NCI-H774 (cell line): ENCODE measurements at places on chromosomes 4 and X.

DNA sequence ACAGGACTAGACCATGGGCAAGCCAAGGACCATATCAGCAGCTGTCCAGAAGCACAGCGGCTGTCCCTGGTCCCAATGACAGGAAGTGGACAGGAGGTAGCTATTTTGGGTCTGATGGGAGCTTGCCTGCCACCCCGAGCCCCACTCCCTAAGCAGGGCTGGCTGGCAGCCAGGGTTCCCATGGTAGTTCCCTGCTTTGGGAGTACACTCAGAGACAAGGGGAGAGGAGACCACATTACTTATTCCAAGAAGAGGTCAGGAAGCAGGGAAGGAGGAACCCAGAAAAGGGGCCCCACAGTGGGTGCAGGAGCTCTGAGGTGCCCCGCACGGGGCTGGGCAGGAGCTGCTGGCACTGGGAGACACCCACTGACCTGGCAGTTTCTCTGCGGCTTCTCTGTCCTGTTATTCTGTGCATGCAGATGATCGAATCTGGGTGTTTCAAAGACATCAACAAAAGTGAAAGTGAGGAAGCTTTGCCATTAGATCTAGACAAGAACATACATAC lies 36.3 kb downstream of the HTT-AS start:
- DNase-seq = no peak

GRCh38 chrX:68868902-68869800 lies 40.3 kb downstream of the EFNB1 start:
- DNase-seq = no peak

DNA sequence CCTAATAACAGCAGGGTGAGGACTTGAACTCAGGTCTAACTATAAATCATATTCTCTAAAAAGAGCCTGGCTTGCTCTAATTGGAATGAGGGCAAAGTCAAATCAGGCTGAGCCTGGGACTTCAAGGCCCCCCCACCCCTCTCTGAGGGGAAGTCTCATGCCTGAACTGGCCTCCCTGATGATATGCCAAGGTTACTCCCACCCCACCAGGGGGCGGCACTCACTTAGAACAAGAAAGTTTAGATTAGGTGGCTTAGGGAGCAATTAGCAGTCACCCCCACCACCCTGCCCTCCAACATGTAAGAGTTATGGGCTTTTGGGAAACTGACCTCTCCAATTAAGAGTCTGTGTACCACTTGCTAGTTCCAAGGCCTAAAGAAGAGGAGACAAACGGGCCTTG lies 2.7 kb downstream of the FOXO4 start:
- no peak for DNase-seq

DNA sequence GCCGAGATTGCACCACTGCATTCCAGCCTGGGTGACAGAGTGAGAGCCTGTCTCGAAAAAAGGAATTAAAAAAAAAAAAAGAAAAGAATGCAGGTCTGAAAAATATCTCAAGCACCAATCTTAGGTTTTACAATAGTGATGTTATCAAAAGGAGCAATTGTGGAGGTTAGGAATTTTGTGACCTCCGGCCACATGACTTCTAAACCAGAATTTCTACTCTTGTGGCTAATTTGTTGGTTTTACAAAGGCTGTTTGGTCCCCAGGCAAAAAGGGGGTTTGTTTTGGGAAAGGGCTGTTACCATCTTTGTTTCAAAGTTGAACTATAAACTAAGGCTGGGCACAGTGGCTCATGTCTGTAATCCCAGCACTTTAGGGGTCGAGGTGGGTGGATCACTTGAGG lies 15.4 kb upstream of the ZNF41 start:
- DNase-seq = no peak

GRCh38 chrX:30085571-30085970 lies 129.8 kb upstream of the MAGEB2 start:
- DNase-seq = no peak

DNA sequence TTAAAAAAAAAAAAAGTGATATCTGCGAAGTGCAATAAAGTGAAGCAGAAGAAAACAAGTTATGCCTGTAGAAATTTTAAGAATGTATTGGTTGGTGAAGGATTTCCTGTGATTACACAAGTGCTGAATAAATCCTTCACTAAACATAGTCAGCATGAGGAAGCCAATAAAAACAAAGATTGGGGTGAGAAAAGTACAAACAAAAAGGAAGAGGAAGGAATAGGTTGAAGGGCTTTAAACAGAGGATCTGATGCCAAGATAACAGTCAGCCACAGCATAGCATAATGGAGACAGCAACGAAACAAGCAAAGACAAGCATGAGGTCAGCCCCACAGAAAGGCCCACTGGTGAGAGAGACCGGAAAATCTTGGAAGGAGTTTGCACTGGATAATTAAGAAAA lies 372.2 kb downstream of the ADAM29 start:
- no peak for DNase-seq

GRCh38 chr4:165994701-165995100 lies 121.7 kb downstream of the TLL1 start:
- no peak for DNase-seq

GRCh38 chrX:39948582-39948981 lies 149.2 kb downstream of the BCOR start:
- peak; percentile 11 for DNase-seq

DNA sequence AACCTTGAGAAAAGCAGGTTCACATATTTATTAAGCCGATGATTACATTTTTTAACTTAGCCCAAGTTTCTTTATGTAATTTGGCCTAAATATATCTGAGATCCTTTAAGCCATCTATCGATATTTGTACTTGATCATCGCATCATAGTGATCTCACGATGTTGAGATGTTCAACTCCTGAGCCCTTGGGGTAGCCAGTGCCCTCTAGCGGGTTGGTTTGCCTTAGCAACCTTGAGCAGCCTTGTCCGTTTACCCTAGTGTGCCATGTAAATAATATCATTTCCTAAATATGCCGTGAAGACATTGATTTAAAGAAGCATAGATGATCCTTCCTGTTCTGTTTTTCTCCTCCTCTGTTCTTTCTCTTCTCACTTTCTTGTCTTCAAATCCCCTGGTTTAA lies 432.2 kb downstream of the RPA4 start:
- DNase-seq = no peak

DNA sequence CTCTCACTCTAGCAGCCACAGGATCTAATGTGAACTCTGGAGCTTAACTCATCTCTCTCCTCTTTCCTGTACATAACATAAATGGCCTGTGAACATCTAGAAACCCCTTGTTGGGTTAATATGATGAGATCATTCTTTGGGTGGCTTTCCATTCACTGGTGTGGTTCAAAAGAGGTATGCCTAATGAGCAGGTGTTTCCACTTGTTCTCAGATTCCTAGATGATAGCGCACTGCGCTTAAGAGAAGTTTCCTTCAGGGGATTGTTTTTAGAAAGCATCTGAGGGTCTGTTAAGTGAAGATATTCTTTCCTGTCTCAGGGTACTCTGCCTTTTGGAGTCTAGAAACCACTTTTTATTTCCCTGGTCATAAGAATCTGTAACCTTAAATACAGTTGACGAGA lies 32.5 kb downstream of the FRMPD4 start:
- no peak for DNase-seq

- DNase-seq = no peak
These were observed 83.7 kb downstream of the FREM3 start for GRCh38 chr4:143616771-143617170.

GRCh38 chr4:134024251-134024650 lies 177.3 kb downstream of the PABPC4L start:
- no peak for DNase-seq

- DNase-seq = no peak
These were observed 226.5 kb downstream of the FBXO8 start for GRCh38 chr4:174056959-174057358.

DNA sequence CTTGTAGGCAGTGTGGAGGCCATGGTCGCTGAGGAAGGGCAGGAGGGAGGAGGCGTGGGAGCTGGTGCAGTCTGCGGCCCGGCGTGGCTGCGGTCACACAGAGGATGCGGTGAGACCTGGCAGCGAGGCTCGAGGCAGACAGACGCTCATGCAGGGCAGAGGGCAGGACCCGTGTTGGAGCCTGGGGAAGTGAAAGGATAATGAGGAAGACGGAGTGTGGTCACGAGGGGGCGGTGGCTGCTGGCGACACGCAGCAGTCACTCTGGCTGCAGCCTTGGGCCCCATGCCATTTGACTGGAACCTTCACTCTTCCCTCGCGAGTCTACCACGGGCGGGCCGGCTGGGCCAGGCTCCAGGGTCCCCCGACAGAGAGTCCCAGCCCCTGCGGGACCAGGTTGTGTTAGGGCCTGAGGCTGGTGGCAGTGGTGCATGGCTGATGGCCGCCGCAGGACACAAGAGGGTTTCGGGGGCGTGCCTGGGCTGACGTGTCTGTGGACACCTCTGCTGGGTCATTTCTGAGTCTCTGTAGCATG lies 68.8 kb upstream of the HGFAC start:
- no peak for DNase-seq

DNA sequence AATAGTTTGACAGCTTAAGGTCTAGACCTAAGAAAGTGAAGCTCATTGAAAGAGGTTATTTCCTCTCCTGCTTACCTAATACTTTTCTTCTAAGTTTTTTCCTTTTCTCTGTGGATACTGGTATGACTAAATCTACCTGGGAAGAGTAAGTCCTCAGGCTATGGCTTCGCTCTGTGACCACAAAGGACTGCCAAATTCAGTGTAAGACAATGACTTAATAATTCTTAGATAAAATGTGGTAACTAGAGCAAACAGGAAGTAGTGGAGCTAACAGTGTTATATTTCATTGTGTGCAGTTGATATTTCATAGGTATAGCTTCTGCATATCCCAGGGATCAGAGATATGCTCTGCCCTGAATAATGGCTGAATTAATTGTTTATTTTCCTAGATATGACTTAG lies 418.9 kb downstream of the CCSER1 start:
- DNase-seq = no peak

- no peak for DNase-seq
These were observed 313.4 kb downstream of the TENM3 start for GRCh38 chr4:182556580-182556979.

- peak; percentile 74 for DNase-seq
These were observed 89.3 kb upstream of the MAML3 start for GRCh38 chr4:140243278-140243753.

DNA sequence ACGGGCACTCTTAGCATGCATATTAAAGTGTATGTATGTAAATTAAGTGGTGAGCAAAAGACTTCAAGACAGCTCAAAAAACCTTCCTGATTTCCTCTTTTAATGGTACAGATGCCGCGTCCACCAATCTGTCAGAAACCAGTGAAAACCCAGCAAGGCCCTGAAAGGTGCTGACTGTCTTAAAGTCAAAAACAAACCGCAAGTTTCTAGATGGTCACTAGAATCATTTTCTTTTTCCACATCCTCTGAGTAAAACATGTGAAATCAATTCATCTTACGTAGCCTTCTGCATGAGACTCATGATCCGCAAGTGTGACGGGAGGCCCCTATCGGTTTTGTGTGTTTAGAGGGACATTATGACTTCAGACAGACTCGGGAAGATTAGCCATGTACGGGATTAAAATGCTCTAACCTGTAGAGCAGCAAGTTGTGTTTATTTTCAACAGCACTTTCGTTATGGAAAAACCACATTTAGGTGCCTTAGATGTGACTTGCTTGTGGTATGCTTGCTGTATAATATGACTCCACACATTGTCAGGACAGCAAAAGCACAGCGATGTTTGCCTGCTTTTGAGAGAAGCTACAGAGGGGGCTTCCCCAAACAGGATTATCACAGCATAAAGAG lies 88.2 kb upstream of the STS start:
- no peak for DNase-seq

DNA sequence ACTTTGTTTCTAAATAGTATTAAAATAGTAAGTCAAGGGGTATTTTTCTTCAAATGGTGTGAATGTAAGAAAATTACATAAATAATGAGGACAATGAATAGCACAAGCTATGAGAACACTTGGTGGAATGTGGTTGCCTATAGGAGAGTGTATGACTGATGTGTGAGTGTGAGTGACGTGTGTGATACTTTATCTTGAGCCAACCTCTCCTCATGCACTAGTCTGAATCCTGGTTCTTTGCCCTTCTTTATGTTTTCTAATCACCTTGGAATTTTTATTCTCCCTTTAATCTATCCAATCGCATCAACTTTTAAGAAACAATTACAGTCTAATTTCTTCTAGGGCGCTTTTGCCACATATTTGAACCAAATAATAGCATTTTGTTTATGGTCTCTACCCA lies 98.2 kb downstream of the YIPF7 start:
- DNase-seq = no peak

GRCh38 chr4:184762100-184762499 lies 28.2 kb upstream of the CENPU start:
- no peak for DNase-seq

DNA sequence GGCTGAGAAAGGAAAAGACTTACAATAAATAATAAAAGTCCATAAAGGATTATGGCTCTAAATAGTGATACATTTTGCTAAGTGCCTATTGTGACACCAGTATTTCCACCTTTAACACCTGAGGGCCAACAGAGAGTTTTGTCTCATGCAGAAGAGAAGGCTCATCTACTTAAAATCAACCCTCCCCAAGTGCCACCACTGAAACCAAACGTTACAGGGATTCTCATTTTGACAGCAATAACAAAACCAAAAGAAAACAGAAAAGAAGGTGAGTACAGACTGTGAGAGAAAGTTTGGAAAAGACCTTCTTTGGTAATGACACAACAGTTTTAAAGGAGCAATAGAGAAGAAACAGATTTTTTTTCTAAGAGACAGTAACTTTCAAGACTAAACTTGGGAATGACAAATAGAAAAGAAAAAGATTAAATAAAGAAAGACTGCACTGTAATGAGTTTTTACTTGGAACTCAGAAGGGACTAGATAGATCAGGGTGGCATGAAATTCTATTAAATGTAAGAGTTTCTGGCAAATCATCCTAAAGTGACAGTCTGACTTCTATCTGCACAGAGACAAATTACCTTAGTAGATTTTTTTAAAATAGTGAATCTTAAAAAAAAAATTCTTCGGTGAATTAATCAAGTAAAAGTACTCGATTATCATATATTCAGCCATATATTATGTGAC lies 109.7 kb downstream of the ZNF827 start:
- no peak for DNase-seq

GRCh38 chrX:129750971-129751370 lies 12.2 kb downstream of the XPNPEP2 start:
- DNase-seq = no peak

DNA sequence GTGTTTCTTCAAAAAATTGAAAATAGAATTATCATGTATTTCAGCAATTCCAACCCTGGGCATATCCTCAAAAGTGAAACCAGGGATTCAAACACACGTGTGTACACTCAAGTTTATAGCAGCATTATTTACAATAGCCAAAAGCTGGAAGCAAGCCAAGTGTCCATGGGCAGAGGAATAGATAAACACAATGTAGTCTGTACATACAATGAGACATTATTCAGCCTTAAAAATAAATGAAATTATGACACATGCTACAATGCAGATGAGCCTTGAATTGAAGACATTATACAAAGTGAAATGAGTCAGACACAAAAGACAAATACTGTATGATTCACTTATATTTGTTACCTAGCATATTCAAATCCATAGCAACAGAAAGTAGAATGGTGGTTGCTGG lies 853.4 kb downstream of the STIM2 start:
- peak; percentile 16 for DNase-seq

- no peak for DNase-seq
These were observed 106.9 kb downstream of the C4orf51 start for GRCh38 chr4:145786830-145787229.

DNA sequence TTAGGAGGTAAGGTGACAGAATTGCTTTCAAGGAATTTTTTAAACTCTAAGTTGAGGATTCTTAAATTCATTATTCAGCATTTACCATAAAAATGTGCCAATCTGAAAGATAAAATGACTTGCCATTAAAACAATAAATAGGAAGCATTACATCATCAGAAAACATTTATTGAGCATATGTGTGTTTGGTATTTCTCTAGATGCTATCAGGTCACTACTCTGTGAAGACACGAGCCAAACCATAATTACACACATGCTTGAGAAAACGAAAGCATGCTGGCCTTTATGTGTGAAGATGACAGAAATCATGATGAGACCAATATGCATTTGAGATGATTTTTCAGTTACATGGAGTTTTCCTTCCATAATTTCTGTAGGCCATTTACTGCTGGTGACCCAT lies 12.3 kb upstream of the IL21 start:
- no peak for DNase-seq
